Hepatocyte (in vitro differentiated cells): ENCODE measurements at places on chromosomes 6 and 20.

DNA sequence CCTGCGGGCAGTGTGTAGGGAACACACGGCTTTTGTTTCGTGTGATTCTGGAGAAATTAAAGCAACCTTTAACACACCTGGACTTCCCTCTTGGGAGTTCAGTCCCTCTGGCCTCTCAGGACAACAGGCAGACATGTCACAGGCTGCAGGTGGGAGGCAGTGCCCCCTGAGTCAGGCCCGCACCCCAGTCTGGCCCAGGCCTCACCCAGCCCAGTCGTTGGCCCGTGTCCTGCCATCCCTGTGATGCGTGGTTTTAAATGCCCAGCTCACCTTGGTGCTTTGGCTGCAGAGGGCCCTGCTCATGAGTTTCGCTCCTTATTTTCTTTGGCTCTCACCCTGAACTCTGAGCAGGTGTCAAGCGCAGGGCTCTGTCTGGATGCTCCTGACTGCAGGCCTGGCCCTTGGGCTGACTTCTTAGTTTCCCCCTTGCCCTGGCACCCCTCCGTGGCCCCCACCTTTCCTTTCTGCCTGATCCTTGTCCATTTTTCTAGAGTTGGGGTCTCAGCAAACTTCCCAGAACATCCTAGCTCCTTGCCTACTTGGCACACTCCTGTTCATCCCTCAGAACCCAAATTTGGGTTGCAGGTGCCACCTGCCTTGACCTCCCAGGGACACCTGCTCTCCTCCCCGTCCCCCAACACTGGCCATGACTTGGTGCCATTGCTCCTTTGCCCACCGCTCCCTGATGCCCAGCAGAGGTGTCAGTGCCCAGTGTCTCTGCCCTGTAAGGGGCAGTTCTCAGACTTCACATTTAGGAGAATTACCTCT lies 2.2 kb upstream of the CABLES2 start:
- peaks cover 39% of the 10 kb centered on the region for H3K4me1 ChIP-seq
- no peak overlapping the region for H3K4me3 ChIP-seq
- H3K27ac ChIP-seq = peak overlapping the region; percentile 1
- H3K27me3 ChIP-seq = no peaks in the 10 kb centered on the region

- no peak for DNase-seq
- H3K36me3 ChIP-seq = no peaks in the 10 kb centered on the region
- no peak overlapping the region for H3K27ac ChIP-seq
Measured at GRCh38 chr6:21732731-21733130, 139.2 kb downstream of the SOX4 start.

DNA sequence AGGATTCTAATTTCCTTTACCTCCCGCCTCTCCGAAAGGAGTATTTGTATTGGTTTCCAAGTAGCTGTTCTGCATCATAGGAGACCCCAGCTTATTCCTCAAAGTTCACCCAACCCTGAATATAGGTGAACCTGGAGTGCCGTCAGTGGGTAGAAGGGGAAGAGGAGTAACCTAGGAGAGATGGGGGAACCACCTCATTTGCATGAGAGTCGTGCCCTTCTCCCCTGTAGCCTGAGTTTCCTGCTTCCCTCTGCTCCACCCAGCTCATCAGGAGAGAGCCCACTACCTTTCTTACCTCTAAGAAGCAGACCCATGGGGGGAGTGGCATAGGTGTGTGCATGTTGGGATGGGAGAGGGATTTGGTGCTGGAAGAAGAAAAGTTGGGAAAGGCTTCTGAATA lies 17.3 kb upstream of the WFDC2 start:
- H3K36me3 ChIP-seq = no peaks in the 10 kb centered on the region
- H3K27ac ChIP-seq = no peak overlapping the region
- no peaks in the 10 kb centered on the region for H3K4me1 ChIP-seq
- DNase-seq = no peak

- no peaks in the 10 kb centered on the region for H3K27me3 ChIP-seq
- no peaks in the 10 kb centered on the region for H3K36me3 ChIP-seq
- H3K4me1 ChIP-seq = no peaks in the 10 kb centered on the region
- no peak overlapping the region for H3K27ac ChIP-seq
- no peak overlapping the region for H3K4me3 ChIP-seq
- DNase-seq = no peak
Measured at GRCh38 chr6:2684103-2684749, 66.5 kb downstream of the MYLK4 start.

DNA sequence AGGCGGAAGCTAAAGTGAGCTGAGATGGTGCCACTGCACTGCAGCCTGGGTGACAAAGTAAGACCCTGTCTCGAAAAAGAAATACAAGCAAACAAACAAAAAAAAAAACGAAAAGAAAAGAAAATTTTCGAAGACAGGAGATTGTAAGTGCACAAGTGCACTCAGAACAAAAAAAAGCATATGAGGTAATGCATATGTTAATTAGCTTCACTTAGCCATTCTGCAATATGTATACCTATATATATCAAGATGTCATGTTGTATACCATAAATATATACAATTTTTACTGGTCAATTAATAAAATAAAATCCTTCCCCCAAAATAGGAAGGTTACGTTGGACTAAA lies 127.5 kb downstream of the RIN2 start:
- peaks cover 66% of the 10 kb centered on the region for H3K4me1 ChIP-seq
- H3K27ac ChIP-seq = peak overlapping the region; percentile 89
- H3K36me3 ChIP-seq = no peaks in the 10 kb centered on the region
- H3K27me3 ChIP-seq = no peaks in the 10 kb centered on the region

DNA sequence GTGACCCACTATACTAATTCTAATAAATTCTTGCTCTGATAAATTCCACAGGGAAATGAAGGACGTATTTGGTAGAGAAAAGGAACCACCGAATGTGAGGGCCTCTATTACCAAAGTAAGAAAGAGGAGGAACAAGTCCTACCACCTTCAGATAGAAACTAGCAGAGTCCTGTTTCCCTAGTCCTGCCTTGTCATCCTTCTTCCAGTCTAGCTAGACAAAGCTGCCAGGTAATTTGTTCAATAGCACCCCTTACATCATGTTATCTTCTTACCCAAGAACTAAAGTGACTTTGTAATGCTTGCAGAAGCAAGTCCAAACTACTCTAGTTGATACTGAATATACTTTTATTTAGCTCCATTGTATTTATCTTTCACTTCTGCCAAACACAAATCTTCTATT lies 29.3 kb upstream of the FAM83B start:
- no peak overlapping the region for H3K4me3 ChIP-seq
- H3K36me3 ChIP-seq = no peaks in the 10 kb centered on the region
- DNase-seq = no peak
- H3K27me3 ChIP-seq = no peaks in the 10 kb centered on the region
- peaks cover 5% of the 10 kb centered on the region for H3K4me1 ChIP-seq

DNA sequence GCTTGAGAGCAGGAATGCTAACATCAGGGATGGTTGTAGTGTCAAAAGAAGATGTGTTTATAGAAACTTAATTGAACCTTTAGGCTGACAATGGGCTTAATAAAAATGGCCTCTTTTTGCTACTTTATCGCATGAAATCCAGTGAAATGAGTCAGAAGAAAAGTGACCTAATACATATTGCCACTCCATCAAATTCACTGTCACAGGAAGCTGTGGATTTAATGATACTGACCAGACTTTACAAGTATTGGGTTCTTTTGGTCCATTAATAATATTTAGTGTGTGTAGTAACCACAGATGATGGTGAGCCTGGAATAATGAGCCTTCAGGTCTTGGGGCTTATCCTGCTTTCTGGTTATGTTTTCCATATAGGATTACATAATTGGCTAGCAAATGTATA lies 231.8 kb upstream of the GMDS start:
- peak overlapping the region; percentile 9 for H3K27ac ChIP-seq
- DNase-seq = no peak
- H3K4me1 ChIP-seq = peaks cover 10% of the 10 kb centered on the region
- no peaks in the 10 kb centered on the region for H3K27me3 ChIP-seq
